CD4-positive, alpha-beta memory T cell (primary cell): ENCODE measurements at places on chromosomes 6 and 20.
A peak's percentile ranks its signal among the peaks of the same experiment; 100 is the strongest.

GRCh38 chr6:34236131-34236442 is 586 bp upstream of the HMGA1 start:
- DNase-seq: peak; percentile 85

GRCh38 chr6:28941684-28942448 is 18.1 kb upstream of the TRIM27 start:
- DNase-seq: no peak

DNA sequence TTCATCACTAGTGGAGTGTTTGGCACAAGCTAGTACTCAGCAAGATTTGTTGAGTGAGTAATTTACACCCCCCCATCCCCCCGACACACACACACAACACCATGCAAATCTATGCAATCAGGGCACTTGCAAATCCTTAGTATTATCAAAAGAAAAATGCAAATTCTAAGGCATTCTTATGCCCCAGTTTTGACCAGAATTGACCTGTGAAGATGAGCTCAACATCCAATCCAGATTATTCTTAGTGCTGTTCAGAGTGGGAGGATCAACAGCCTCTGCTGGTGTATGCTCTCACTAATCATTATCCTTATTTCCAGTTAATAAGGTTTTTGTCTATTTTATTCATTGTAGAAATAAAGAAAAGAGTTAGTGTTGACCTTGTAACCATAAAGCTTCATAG is 185.4 kb downstream of the PLCB1 start:
- DNase-seq: no peak

- DNase-seq: no peak
Observed at GRCh38 chr6:121437851-121438651, 2.6 kb downstream of the GJA1 start.

DNA sequence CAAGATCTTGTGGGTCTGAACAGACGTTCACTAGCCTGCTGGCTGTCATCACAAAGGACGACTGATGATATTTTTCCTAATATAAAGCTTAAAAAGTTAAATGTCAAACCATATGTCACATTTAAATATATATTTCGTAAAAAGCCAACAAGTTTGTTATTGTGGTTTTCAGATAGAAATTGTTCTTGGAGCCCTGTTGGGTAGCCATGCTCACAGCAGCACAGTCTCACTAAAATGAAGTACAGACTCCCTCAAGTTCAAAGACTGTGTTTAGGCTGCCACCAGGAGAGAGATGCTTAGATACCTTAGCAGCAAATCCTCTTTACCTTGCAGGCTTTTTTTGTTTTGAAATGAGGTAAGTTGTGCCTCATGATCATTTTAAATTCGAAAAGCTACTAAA is 17.8 kb downstream of the EEF1E1 start:
- DNase-seq: no peak

DNA sequence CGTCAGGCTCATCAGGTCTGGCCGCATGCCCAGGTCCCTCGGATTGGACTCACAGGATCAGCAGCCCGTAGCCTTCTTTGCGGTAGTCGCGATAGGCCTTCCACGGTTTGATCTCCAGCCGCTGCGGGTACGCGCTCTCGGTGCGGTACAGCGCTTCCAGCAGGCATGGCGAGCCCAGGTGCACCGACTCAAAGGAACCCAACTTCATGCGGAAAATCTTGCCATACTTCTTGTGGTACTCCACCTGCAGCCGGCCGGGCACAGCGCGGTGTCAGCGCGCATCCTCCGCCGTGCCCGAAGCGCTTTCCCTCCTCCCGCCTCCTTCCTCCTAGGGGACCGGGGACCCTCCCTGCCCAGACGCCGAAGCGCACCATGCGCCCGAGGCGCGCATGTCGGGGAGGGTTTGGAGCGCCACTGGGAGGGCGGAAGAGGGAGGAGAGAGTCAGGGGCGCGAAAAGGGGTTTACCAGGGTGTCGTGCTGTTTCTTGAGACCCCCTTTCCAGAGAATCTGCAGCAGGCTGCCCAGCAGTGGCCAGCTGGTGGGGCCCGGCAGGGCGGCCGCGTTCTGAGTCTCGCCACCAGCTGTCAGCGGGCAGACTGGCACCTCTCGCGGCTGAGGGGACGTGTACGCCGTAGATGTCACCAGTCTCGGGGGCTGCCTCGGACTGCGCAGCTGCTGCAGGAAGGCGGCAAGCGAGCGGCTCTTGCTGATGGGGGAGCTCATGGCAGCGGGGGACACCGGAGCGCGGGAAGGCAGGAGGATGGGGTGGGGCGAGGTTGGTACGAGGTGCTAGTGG is 732 bp downstream of the CYP24A1 start:
- DNase-seq: no peak

GRCh38 chr6:47047479-47048407 is 5.6 kb upstream of the ADGRF1 start:
- DNase-seq: no peak

- DNase-seq: no peak
Observed at GRCh38 chr6:142740449-142740848, 204.5 kb downstream of the HIVEP2 start.

DNA sequence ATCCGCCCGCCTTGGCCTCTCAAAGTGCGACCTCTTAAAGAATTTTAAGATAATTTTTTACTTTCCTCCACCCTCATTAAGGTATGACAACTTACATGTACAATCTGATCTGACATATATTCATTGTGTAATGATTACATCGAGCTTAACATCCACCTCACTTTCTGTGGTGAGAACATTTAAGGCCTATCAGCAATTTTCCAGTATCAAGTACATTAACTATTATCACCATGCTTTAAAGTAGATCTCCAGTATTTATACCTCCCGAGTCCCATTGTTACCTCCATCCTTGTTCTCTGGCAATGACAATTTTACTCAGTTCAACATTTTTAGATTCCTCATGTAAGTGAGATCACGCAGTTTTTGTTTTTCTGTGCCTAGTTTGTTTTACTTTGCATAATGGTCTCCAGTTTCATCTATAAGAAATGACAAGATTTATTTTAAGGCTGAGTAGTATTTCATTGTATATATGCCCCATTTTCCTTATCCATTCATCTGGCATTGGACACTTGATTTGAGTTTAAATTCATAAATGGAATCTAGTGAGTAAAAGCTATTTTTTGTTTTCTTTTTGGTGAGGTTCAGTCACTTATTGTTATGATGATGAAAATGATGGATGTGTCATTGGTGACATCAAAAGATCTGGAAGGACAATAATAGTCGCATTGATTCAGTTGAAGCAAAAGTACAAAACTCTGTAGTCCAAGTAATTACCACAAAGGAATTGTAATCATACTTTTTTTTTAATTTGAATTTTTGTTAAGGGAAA is 87.0 kb downstream of the OR2B2 start:
- DNase-seq: no peak

DNA sequence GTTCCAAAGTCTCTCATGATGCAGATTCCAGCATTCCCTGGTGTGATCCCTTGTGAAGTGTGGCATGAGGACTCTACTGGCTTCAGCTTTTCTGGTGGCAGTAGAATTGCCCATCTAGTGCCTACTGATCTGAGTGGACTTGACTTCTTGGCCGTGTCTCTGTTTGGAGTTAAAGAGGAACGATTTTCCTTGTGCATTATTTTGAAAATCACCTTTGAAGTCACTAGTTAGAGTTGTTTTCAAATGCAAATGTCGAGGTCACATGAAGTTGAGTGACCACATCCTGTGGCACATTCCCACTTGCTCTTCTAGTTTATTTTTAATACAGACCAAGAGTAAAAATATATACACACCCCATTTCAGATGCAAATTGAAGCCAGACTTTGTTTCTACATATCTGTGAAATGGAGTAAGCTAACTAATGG is 270.7 kb upstream of the TAB2 start:
- no peak for DNase-seq

- no peak for DNase-seq
Observed at GRCh38 chr6:144920391-144920961, 635.3 kb downstream of the UTRN start.

GRCh38 chr6:109894181-109894580 is 83.9 kb upstream of the GPR6 start:
- DNase-seq: no peak

DNA sequence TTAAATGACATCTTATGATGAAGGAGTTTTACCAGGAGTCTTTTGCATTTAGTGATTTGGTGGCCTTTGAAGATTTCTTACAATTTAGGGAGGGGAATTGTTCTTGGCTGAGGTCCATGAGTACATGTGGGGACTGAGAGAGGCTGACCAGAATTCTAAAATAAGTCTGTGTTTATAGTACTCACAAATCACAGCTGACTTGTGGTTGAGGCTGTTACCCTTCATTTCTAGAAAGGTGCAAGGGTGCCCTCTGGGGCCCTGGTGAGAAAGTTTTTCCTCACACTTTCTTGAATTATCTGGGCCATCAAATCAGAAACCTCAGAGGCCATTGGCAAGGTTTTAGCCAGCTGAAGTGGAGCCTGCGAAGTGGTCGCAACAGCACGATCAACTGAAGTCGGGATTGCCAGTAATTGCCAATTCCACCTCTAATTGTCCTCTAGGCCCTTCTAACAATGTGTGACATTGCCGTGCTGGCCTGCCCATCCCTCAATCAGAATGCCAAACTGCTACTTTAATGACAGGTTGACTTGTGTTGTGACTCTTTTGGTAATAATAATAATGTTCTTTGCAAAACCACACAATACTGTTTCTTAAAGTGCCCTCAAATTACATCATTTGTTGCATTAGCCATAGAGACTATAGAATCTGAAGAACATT is 221.6 kb downstream of the OGFRL1 start:
- DNase-seq: no peak

GRCh38 chr20:61520076-61520892 is 268.2 kb downstream of the CDH4 start:
- no peak for DNase-seq

GRCh38 chr6:157186785-157187181 is 136.5 kb downstream of the TMEM242 start:
- no peak for DNase-seq

DNA sequence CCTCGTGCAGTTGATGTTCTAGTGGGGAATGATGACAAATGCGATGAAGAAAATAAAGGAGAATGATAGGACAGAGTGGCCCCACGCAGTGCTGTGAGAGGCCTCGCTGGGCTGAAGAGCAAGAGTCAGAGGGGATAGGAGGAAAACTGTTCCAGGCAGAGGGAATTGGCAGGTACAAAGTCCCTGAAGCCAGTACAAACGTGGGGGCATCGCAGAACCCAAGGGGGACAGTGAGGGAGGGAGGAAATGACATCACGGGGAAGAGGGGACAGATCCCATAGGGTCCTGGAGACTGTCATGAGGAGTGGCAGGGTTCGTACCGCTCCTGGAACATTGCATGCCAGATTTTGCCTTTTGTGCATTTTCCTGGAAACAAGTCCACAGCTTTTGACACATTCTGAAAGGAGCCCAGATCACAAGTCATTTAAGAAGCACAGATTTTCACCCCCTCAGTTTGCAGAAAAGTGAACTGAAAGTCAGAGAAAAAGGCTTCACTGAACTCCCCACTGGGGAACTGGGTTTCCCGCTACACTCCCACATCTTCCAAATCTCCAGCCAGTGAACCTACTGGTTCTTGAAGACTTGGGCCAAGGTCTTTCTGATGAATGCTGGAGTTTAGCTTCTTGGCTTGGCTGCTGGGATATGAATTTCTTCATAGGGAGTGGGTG is 77.0 kb downstream of the SULF2 start:
- DNase-seq: no peak

DNA sequence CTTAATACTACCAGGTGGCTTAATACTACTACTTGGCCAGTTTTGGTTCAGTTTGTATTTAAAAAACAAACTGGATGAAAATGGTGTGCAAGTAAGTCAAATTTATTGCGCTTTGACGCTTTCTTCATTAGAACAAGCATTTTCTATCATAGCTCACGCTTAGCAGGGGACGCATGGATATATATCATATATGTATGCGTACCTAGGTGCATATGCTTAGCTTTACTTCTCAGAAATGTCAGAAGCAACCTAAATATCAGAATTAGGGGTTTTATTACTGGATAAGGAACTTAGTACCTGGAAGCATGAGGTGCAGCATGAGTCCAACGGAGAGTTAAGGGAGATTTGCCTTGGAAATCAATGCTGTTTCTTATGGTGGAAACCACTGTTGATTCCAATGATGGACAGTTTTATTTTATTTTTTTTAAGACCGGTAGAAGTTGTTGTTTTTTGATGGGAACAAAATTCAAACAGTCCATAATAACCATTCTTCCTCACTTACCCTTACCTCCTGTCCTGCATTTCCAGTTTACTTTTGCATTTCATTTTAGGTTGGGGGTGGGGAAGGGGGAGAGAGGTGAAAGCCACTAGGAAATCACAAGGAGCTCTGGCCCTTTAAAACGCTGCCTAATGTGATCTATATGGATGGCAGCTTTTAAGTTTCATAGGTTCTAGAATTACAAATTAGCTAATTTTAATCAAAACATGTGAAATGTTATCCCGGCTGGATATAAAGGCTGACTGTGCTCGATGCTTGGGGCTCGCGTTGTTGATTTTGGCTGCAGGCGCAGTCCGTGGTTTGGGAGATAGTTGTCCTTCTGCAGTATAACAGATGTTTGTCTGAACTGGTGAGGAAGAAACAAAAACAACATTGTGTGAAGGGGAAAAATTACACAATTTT is 2.1 kb downstream of the SOBP start:
- no peak for DNase-seq

DNA sequence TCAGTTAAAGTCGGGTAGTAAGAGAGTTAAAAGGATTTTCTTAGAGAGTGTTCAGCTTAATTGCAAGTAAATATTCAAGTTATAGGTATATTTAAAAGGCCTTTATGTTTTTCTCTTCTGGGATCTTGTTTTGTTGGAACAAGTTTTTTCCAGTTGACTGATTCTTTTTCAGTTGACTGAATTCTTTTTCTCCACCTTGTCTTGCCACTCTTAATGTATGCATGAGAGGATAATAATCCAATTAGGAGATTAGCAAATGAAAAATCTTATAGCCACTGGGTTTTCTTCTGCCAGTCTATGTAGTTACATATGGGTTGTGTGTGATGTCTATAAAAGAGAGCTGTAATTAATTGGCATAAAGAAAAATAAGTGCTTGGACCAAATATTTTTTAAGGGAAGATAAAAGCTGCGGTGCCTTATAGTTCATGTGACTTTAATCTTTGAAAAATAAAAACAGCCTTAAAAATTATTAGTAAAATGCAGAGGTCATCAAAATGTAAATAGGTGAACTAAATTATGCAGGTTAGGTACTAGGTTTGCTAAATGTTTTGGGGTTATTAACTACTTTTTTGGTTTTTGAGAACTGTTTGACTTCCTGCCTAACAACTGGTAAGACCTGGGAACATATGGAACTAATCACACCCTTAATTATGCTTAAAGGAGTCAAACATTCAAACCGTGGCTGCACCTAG is 367.2 kb downstream of the HTR1B start:
- no peak for DNase-seq

- no peak for DNase-seq
Observed at GRCh38 chr20:36018208-36018988, 50.0 kb downstream of the CNBD2 start.

- DNase-seq: no peak
Observed at GRCh38 chr20:34747479-34747878, 43.3 kb downstream of the TP53INP2 start.

DNA sequence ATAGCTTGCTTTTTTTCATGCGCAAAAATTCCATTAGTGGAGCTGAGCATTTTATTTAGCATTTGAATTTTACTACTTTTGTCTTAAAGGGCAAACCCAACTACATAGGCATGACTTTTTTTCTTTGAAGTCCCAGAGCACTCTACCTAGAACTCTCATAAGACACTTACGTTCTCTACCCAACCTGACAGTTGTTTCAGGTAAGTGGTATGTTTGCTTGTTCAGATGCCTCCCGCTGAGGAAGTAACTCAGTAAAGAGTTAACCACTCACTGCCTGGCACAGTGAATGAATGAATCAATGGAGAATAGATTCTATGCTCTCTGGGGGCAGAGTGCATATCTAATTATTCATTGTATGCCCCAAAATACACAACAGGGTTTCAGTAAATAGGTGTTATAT is 212.3 kb upstream of the PRDM1 start:
- no peak for DNase-seq
